Caco-2 (cell line): ENCODE measurements at places on chromosomes 12 and 14.

- H3K4me3 ChIP-seq = no peak overlapping the region
- no peak overlapping the region for H3K27ac ChIP-seq
- no peak for DNase-seq
- H3K36me3 ChIP-seq = no peaks in the 10 kb centered on the region
Measured at GRCh38 chr14:28879573-28879996, 113.0 kb downstream of the FOXG1 start.

- H3K4me3 ChIP-seq = no peak overlapping the region
- no peaks in the 10 kb centered on the region for H3K4me1 ChIP-seq
- no peaks in the 10 kb centered on the region for H3K36me3 ChIP-seq
- no peaks in the 10 kb centered on the region; the same call in 1 of the 2 replicates for H3K27me3 ChIP-seq
Measured at GRCh38 chr12:66182956-66183355, 6.1 kb upstream of the IRAK3 start.

- no peaks in the 10 kb centered on the region for H3K27me3 ChIP-seq
- no peak for DNase-seq
- H3K36me3 ChIP-seq = no peaks in the 10 kb centered on the region
- no peak overlapping the region for H3K4me3 ChIP-seq
Measured at GRCh38 chr14:59020382-59020781, 168.1 kb upstream of the DAAM1 start.

- no peak for DNase-seq
- H3K27ac ChIP-seq = no peak overlapping the region
- no peaks in the 10 kb centered on the region for H3K27me3 ChIP-seq
- no peaks in the 10 kb centered on the region for H3K36me3 ChIP-seq
- H3K4me1 ChIP-seq = no peaks in the 10 kb centered on the region
Measured at GRCh38 chr12:128771681-128772080, 52.1 kb downstream of the SLC15A4 start.

- H3K27me3 ChIP-seq = no peaks in the 10 kb centered on the region
- H3K36me3 ChIP-seq = no peaks in the 10 kb centered on the region
- H3K4me1 ChIP-seq = no peaks in the 10 kb centered on the region
Measured at GRCh38 chr12:102496591-102496990, 16.2 kb upstream of the IGF1 start.

DNA sequence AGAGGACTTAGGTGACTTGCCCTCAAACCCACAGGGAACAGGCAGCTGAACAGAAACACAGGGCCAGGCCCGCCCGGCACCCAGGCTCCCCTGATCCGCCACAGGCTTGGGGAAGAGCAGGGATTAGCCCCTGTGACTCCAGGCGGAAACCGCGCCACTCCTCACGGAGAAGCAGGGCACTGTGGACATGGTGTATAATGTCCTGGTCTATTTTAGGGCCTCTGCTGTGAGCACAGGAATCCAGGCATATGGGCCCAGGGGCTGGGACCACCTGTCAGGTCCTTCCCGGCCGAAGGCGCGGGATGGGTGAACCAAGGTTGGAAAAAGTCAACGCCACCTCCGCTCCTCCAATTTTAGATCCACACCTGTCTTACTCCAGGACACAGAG, 34.6 kb upstream of the MEG3 start:
- no peaks in the 10 kb centered on the region for H3K27me3 ChIP-seq
- no peak overlapping the region for H3K27ac ChIP-seq
- H3K36me3 ChIP-seq = no peaks in the 10 kb centered on the region
- H3K4me1 ChIP-seq = no peaks in the 10 kb centered on the region

GRCh38 chr12:114443607-114444421, 37.9 kb upstream of the TBX5 start:
- H3K4me1 ChIP-seq = no peaks in the 10 kb centered on the region
- no peak for DNase-seq
- peaks cover 1% of the 10 kb centered on the region; the same call in 1 of the 2 replicates for H3K27me3 ChIP-seq

- DNase-seq = no peak
- no peaks in the 10 kb centered on the region for H3K4me1 ChIP-seq
- no peaks in the 10 kb centered on the region for H3K36me3 ChIP-seq
- no peaks in the 10 kb centered on the region for H3K27me3 ChIP-seq
Measured at GRCh38 chr12:10501030-10501429, 4.7 kb upstream of the EIF2S3B start.

- 0 out of 2 replicates have a peak, but pooled peaks cover 2% of the 10 kb centered on the region for H3K36me3 ChIP-seq
- H3K27me3 ChIP-seq = no peaks in the 10 kb centered on the region
- H3K4me1 ChIP-seq = no peaks in the 10 kb centered on the region
Measured at GRCh38 chr12:48932878-48933277, 7.6 kb upstream of the FKBP11 start.

DNA sequence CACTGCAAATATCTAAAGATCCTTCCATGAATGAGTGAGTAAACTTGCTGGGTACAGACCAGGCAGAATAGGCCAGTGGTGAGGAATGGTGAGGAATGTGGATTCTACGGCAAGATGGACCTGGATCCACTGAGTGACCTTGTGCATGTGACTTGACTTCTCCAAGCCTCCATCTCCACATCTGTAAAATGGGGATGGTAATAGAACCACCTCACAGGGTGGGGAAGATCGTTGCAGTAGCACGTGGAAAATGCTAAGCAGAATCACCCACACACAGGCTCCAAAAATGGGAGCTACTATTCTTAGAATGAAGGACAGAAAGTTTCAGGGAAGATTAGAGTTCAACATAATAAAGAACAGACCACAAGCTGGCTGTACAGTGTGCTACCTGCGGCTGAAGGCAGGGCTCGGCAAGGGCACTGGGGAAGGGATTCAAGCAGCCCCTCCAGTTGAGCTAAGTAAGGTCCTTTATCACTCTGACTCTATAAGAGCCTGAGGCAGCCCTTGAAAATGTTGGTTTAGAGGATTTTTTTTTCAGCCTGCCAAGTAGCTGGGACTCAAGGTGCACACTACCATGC, 47.5 kb downstream of the ACTN1 start:
- H3K4me3 ChIP-seq = no peak overlapping the region
- H3K36me3 ChIP-seq = 0 out of 2 replicates have a peak, but pooled peaks cover 1% of the 10 kb centered on the region
- no peak for DNase-seq
- no peaks in the 10 kb centered on the region for H3K27me3 ChIP-seq
- H3K27ac ChIP-seq = no peak overlapping the region

DNA sequence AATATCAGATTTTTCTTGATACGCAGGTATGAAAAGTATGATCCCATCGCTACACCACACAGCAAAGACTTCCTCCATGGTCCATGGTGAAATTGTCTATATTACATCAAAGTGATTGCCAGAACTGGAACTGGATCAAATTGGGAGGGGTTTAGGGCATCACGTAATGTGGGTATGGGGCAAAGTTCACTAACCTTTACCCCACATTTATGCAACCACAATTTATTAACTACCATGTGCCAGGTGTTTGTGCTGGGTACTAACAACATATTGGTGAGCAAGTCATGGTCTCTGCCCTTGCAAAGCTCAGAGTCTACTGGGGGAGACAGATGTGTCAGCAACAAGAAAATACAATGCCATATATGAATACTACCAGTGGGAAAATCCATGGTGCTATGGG, 258.9 kb downstream of the SUDS3 start:
- no peak for DNase-seq
- no peak overlapping the region for H3K27ac ChIP-seq
- no peaks in the 10 kb centered on the region for H3K4me1 ChIP-seq

DNA sequence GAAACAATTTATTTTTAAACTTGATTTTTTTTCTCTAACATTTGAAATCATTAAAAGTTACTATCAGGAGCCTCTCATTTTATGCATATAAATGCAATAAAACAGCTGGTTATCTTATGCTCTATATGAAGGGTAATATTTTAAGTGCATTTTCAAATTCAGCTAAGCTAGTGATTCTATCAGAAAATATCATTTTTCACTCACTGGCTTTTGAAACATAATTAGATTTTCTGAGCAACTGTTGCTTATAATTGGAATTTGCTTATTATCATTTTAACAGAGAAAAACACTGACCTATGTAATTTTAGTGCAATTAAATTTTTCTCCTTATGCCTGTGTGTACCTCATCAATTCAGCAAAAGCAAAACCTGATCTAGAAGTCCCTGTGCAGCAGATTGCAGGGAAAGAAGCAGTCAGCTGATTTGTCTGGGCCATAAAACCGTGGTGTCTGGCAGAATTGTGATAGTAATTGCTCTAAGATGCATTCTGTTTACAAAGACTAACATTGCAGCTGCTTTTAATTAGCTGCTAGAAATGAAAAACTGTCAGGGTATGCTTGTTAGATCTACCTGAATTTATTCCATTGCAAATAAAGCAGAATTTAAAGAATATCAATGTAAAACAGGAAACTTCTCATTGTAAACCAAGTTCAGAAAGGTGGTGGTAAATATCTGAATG, 75.0 kb downstream of the BICD1 start:
- DNase-seq = no peak
- no peaks in the 10 kb centered on the region for H3K36me3 ChIP-seq

DNA sequence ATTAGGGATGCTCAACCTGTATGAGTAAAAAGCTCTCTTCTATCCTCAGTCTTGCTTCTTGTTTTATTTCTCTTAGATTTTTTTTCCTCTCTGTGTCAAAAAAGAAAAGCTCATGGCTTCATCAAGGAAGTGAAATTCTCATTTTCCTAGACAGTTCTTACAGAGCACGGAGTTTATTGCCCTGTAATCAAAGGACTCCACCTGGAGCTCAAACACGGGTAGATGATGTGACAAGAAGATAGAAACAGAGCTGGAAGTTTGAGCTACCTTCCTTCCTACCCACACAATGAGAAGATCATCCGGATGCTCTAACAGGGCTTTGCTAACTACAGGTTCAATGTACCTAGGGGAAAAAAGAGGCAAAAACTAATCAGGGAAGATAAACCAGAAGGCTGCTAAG, 564.8 kb downstream of the MED13L start:
- H3K27me3 ChIP-seq = no peaks in the 10 kb centered on the region
- no peaks in the 10 kb centered on the region for H3K36me3 ChIP-seq
- no peak overlapping the region for H3K4me3 ChIP-seq
- no peaks in the 10 kb centered on the region for H3K4me1 ChIP-seq
- H3K27ac ChIP-seq = no peak overlapping the region

- no peak overlapping the region for H3K4me3 ChIP-seq
- no peaks in the 10 kb centered on the region for H3K4me1 ChIP-seq
- no peak overlapping the region for H3K27ac ChIP-seq
- no peaks in the 10 kb centered on the region for H3K36me3 ChIP-seq
- no peaks in the 10 kb centered on the region for H3K27me3 ChIP-seq
Measured at GRCh38 chr12:82479511-82479910, 121.2 kb downstream of the METTL25 start.

- H3K27me3 ChIP-seq = no peaks in the 10 kb centered on the region
- no peaks in the 10 kb centered on the region for H3K36me3 ChIP-seq
- no peak overlapping the region for H3K27ac ChIP-seq
- DNase-seq = no peak
Measured at GRCh38 chr12:55258303-55258702, 13.9 kb downstream of the OR6C74 start.

- no peaks in the 10 kb centered on the region for H3K4me1 ChIP-seq
- no peak overlapping the region for H3K4me3 ChIP-seq
- H3K27me3 ChIP-seq = no peaks in the 10 kb centered on the region
- H3K36me3 ChIP-seq = no peaks in the 10 kb centered on the region
- no peak for DNase-seq
Measured at GRCh38 chr14:33045760-33046159, 107.1 kb downstream of the NPAS3 start.

DNA sequence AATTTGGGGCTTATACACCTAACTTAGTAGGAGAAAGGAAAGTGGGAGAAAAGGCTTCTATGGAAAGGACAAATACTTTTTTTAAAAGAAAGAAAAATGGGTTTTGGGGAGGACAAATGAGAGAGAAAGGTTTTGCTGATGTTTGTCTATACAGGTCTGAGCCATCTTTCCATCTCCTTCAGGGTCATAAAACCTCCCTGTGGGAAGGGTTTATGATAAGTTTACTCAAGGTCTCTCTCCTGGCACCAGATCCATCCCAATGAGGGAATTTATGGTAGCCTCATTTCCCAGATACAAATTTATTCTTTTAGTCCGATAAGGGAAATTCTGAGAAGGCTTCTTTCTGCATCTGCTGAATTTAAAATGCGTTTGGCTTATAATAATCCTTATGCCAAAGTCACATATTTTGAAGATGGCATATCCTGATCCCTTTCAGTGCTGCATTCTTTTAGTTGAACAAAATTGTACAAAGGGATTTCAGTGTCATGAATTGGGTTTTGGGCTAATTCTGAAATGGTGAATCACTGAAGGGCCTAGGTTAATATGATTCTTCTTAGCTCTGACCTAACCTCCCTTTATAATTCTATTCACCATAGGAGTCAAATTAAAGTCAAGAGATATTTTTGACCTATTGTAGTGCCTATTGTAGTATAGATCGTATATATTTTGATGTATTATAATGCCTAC, 173.5 kb upstream of the DYRK2 start:
- H3K4me1 ChIP-seq = no peaks in the 10 kb centered on the region
- H3K4me3 ChIP-seq = no peak overlapping the region
- no peak for DNase-seq
- no peaks in the 10 kb centered on the region for H3K36me3 ChIP-seq

DNA sequence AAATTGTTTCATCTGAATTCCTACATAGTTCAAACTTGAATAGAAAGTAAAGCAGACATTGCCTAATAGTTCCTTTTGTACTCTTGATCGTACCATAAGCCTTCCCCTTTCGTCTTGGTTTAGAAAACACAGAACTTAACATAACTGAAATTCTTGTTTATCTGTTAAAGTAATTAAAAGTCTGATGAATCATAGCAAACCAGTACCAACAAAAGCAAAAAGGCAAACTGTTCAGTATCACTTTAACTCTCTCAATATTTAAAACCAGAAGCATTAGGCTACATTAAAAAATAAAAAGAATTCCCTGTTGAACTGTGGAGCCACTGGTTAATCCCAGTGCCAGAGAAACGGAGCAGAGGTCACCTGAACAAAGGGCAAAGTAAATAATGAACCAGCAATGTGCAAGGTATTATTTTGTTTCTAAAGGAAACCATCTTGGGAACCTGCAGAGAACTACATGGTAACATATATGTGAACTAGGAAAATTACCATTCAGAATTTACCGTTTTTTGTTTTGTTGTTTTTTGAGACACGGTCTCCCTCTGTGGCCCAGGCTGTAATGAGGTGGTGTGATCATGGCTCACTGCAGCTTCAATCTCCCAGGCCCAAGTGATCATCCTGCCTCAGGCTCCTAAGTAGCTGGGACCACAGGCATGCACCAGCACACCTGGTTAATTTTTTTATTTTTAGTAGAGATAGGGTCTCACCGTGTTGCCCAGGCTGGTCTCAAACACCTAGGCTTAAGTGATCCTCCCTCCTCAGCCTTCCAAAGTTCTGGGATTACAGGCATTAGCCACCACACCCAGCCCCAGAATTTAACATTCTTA, 17.1 kb upstream of the HIGD1C start:
- H3K36me3 ChIP-seq = no peaks in the 10 kb centered on the region
- peak overlapping the region; percentile 73 for H3K27ac ChIP-seq
- H3K4me3 ChIP-seq = no peak overlapping the region
- DNase-seq = no peak

- no peak for DNase-seq
- no peak overlapping the region for H3K27ac ChIP-seq
- H3K4me1 ChIP-seq = peaks cover 15% of the 10 kb centered on the region
- no peaks in the 10 kb centered on the region for H3K36me3 ChIP-seq
Measured at GRCh38 chr14:61512026-61512834, 183.1 kb upstream of the HIF1A start.

GRCh38 chr12:40207551-40207950, 17.2 kb upstream of the LRRK2 start:
- H3K27ac ChIP-seq = no peak overlapping the region
- no peaks in the 10 kb centered on the region for H3K36me3 ChIP-seq
- H3K4me3 ChIP-seq = no peak overlapping the region
- no peaks in the 10 kb centered on the region for H3K27me3 ChIP-seq
